OCI-LY7 (cell line): ENCODE measurements at places on chromosomes 2 and 18.

- DNase-seq, result peak; percentile 62
Measured at GRCh38 chr2:181058378-181059269, 78.2 kb downstream of the UBE2E3 start.

DNA sequence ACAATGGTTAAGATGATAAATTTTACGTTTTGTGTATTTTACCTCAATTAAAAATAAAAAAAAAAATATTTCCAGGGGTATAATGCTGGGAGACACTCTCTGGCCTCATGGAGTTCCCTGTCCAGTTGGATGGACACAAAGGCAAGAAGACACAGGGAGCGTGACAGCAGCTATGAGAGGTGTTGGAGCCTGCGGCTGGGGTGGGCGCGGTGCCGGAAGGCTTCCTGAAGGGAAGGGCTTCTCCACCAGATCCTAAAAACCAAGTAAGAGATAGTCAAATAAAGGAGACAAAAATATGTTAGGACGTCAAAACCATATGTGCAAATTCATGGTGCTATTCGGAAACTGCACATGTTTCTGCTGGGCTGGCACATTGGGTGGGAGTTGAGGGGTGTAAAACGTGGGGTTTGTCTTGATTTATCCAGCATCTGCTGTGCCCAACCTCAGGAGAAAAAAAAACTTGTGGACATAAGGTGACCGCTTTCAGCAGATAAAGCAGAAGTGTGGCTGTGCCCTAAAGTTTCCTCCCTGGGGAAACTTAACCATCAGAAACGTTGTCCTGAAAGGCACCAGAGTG is 467.6 kb downstream of the RNF144A start:
- no peak for DNase-seq

DNA sequence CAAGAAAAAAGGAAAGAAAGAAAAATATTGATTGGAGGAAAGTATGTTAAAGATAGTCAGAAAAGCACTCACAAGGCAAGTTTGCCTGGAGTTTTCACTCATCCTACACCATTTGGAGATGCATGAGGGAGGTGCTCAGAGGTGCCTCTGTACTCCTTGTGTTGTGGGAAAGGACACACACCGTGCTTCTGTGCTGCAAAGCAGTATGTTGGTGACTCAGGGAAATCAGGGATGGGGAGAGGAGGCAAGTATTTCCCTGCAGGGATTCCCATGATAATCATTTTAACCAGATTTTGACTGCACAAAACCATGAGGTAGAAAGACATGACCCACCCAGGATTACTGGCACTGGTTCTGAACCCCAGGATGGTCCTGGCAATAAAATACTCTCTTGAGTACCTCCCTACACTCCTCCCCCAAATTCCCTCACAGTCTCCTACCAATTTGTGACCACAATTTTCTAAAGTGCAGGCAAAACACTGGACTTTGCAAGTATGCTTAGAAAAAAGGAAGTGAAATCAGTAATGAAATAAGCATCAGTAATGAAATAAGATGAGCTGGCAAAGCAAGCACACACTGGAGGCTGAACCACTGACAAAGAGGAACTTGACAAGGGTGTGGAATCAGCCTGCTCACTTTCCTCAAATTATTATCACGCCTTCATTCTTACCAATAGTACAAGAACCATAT is 155.5 kb upstream of the ACVR2A start:
- peak; percentile 18 for DNase-seq

- DNase-seq, result no peak
Measured at GRCh38 chr2:101502095-101502494, 27.2 kb upstream of the RFX8 start.

GRCh38 chr2:61770746-61771145 is 83.1 kb downstream of the FAM161A start:
- no peak for DNase-seq

DNA sequence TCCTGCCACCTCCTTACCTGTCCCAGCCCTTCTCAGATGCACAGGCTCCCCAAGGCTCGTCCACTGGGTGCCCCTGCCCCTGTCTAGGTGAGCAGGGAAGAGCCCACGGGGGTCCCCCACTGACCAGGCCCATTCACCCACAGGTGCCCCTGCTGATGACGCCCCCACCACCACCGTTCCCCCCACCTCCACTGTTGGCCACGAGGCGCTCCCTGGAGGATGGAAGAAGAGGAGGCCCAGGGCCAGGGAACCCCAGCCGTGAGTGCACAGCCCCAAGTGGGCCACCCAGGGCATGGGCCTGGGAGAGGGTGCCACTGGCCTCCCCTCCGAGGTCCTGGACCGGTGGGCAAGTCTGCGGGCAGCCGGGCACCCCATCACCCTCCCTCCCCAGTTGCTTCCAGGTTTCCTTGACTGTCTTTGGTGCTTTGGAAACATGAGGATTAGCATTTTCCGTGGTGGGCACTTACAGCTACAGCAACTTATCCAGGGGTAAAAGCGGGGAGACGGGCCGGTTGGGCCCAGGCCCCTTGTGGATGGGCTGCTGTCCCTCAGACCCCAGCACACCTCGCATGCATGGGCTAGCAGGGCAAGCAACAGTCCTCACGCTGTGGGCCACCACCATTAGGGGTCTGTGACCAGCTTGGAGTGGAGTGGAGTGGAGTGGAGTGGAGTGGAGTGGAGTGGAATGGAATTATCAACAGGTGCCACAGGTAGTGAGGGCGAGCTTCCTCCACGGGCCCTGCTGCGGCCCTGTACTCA is 13.2 kb upstream of the KLHL30 start:
- DNase-seq, result no peak

GRCh38 chr2:70743068-70743467 is 24.9 kb downstream of the ADD2 start:
- no peak for DNase-seq

DNA sequence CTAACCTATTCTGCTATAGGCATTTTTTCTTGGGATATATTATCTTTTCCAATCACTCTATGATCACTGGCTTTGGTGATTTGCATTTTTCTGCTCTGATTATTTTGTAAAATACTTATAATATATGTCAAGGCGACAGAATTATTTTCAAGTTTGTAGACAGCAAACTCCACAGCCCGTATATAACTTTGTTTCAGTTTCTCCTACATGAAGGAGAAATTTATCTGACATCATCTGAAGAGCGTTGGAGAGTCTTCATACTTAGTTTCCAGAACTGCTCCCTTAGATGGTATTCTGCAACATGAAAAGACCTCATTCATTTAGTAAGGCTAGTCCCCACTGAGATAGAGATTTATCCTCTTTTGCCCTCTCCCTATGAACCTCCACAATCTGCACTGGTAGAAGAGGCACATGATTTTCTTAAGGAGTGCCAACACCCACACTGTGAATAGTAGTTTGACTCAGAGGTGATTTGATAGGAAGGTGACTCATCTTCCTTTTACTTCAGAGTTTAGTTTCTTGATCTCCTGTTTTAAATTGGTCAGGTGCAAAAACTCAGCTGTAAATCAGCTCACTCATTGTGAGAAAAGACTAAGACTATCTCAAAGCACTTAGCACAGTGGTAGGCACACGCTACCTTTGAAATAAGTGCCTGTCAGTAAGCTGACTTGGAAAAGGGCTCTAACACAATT is 1848.6 kb upstream of the CELF4 start:
- no peak for DNase-seq

DNA sequence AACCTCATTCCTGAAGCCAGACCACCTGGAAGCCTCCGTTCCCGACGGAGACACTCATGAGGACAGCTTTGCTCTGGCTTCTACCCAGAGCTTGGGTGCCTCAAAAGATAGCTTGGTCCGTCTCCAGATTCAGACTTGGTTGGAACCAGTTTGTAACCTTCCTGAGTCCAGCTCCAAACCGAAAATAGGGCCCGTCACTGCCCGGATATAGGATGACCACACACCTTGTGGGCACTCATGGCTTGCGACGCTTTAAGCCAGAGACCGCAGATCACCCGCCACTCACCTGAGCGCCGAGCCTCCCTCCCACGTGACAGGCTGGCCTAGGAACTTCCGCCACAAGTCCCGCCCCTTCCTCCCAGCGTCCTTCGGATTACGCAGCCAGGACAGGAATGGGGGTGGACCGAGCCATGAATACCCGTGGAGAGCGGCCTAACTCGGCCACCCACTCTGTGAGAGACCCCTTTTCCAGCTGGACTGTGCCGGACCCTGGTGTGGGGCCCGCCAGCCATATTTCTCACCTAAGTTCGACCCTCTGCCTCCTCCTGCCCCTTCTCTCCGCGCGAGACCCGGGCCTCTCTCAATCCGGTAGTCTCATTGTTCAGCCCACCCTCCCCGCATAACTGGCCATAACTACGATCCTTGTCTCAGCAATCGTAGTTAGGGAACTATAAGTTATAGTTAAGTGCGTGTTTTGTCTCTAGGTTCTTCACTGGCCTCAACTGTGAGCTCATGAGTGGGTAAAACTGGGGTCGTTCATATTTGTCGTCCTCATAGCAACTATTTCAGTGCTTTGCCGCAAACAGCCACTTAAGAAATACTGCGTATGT is at the start of gene MPV17:
TSS of gene MPV17 (minus strand) at position 332 of the 830 bp plus-strand sequence. CDS start 580 bp downstream, outside the sequence.
- DNase-seq, result peak; percentile 91

DNA sequence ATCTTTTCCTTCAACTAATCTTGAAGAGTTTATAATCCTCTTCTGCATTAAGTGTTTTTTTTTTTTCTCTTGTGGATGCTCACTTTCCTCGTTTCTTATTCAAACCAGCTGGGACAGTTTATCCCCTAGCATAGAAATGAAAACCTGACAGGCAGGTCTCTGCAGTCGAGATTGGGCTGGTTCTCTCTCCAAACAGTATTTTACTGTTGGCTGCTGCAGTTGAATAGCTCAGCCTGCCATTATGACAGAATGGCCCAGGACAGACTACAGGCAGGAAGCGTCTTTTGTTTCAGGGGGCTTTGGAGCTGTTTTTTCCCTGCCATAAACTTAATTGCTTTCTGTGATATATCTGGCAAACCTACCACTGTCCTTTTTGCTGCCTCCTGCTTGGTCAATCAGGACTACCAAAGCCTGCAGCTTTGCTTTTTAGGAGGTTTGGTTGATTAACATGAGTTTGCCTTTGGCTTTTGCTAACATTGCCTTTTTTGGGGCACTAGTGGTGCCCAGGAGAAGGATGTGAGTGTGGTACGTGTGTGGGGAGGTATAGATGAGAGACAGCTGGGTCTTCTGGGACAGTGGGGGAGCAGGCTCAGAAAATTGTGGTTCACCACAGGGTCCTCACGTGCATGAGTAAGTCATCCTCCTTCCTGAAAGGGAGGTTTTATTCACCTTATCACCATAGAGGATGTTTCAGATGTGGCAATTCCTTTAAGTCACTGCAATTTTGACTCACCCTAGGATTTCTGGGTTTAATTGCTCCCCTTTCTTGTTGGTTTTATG is 128.7 kb downstream of the LYPD6B start:
- DNase-seq, result peak; percentile 38

- DNase-seq, result no peak
Measured at GRCh38 chr2:176687944-176688343, 418.7 kb downstream of the MTX2 start.

GRCh38 chr2:233853883-233854240 is 473 bp downstream of the HJURP start:
- DNase-seq, result peak; percentile 31
